ENCODE measurements at places on chromosomes 4 and X. TPM values are rescaled to one million over a fixed set of nuclear protein-coding genes. Genes with fewer than 3 reads are reported as not detected.
A peak's percentile ranks its signal among the peaks of the same experiment; 100 is the strongest.

- no peak for DNase-seq
Observed at GRCh38 chrX:139199933-139200332, 330.6 kb upstream of the F9 start.

- no peak for DNase-seq
Observed at GRCh38 chrX:106912864-106913263, 7.3 kb upstream of the CLDN2 start.

DNA sequence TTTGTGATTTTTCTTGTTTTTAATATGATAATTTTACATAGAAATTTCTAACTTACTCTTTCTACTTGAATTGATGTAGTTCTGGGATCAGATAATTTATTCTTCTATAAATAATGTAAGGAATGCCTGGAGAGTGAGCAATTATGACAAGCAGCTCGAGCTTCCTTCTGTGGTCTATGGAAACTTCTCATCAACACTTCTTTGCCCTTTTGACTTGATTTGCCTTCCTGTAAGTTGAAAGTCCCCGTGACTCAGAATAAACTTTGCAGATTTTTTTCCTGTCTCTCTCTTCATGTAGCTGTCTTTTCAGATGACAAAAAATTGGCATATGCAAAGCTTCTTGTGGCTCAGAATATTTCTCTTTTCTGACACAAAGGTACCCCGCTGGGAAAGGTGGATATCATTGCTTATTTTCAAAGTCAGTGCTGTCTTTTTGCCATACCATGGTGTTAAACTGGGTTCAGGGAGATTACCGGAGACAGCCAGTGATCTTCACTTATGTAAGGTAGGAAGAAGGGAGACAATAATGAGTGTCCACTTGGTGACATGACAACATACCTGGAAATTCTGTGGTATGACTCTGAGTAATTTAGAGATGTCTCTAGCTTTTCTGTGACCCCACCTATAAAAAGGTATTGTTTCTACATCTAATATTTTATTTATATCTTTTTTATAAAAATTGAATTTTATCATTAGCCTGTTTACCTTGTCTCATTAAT, 278.6 kb upstream of the GNPDA2 start:
- DNase-seq: no peak

- DNase-seq: peak; percentile 85
Observed at GRCh38 chr4:2786152-2786671, 6.7 kb upstream of the SH3BP2 start.

The GLRA2 gene
- not detected for total RNA-seq

The GLOD5 gene
- total RNA-seq: not detected

GRCh38 chr4:95371476-95372224, 177.1 kb downstream of the UNC5C start:
- DNase-seq: no peak

DNA sequence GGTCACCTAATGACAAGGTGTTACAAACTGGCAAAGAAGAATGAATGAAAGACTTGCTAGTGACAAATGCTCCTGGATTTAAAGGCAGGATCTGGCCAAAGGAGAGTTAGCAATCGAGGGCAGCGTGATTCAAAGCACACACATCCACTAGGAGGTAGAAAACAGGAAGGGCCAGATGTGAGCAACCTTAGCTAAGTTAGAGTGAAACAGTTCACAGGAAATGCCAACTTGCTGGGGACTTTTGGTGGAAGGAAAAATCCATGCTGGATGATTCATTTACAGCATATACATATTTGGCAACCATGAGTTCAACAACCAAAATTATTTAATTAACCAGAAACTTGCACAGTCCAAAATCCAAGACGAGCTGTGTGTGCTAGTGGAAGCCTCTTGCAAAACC, 276.9 kb downstream of the PTTG2 start:
- no peak for DNase-seq

DNA sequence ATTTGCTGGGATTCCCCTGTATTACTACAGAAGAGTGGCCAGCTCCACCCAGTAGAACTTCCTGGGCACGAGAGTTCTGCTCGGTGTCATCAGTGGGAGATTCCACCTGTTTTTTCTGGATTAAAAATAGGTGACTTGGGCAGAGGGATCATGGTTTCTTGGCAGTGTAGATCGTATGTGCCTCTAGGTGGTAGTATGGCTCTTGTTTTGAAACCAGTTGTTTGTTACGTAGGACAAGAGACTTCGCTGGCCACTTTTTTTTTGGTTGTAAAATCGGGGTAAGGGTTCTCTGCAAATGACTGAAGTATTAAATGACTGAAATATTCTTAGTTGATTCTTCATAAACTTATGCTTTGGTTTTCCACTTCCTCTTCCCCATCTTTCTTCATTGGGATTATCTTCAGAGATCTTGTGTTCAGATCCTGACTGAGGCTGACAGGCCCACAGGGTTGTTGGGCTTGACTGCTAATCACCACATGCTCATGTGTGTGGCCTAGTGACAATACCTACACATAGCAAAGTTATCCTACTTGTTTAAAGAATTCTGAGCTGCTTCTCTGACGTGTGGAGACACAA, 43.8 kb upstream of the WDR1 start:
- DNase-seq: no peak

The CABS1 gene
- not detected for total RNA-seq

The NALF2 gene
- total RNA-seq: 0.11 TPM

DNA sequence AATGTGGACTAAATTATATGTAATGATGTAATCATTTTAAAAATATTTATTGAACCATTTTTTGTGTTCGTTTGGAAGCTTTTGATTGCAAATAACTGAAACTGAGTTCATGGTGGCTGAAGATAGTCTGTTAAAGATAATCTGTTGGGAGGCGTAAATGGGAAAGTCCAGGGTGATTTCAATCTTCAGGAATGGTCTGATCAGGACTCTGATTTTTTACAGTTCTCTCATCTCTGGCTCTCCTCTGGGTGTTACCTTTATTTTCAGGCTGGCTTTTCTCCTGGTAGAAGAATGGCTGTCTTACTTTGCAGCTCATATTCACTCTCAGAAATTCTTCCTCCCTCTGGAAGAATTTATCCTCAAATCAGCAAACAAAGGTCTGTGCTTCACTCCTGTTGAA, 199.0 kb upstream of the LEF1 start:
- no peak for DNase-seq

The RNF175 gene
- 0.26 TPM for total RNA-seq

DNA sequence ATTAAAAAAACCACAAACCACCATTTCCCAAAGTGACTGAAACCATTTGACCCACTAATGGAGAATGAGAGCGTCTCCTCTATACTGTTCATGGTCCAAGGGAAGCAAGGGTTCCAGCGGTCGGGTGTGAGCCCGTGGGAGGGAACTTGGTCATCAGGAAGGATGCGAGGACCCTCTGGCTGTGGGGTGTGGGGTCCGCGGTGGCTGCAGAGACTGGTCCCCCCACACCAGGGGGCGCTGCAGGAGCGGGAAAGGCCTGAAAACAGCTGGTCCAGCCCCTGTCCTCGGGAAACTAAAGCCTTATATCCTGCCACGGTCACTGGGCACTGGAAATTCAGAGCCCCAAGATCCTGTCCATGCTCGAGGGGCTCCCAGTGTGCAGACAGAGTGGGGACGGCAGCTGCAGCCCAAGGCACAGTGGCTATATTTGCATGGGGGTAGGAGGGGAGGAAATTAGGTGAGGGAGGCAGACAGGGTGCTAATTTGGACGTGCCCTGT, 4.3 kb downstream of the BLOC1S4 start:
- DNase-seq: peak; percentile 91

The DGKK gene
- not detected for total RNA-seq

- DNase-seq: no peak
Observed at GRCh38 chrX:65480960-65481359, 53.6 kb downstream of the LAS1L start.

- DNase-seq: no peak
Observed at GRCh38 chrX:47507153-47507867, 24.3 kb upstream of the ZNF41 start.

- no peak for DNase-seq
Observed at GRCh38 chr4:37837446-37837845, 11.0 kb downstream of the PGM2 start.

GRCh38 chrX:107485013-107485412, 35.6 kb downstream of the FRMPD3 start:
- DNase-seq: no peak

The LAS1L gene
- total RNA-seq: 64.0 TPM

The TMEM35A gene
- not detected for total RNA-seq

DNA sequence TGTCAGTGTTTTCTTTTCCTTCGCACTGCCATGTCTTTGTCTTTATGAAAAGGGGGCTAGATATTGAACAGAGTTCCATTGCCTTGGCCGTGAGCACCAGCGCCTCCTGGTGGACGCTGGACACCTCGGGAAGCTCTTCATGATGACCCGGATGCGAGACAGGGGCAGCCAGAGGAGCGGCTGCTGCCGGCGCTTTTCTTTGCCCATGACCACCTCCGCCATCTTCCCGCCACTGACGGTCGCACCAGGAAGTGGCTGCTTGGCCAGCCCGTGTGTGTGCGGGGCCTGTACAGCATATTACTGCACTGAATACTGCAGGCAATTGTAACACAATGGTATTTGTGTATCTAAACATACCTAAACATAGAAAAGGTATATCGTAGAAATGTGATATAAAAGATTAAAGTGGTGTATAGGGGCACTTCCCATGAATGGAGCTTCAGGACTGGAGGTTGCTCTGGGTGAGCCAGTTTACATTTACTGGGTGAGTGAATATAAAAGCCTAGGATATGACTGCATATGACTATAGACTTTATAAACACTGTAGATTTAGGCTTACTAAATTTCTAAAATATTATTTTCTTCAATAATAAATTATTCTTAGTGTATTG, 15.8 kb upstream of the GRIA2 start:
- DNase-seq: peak; percentile 57

DNA sequence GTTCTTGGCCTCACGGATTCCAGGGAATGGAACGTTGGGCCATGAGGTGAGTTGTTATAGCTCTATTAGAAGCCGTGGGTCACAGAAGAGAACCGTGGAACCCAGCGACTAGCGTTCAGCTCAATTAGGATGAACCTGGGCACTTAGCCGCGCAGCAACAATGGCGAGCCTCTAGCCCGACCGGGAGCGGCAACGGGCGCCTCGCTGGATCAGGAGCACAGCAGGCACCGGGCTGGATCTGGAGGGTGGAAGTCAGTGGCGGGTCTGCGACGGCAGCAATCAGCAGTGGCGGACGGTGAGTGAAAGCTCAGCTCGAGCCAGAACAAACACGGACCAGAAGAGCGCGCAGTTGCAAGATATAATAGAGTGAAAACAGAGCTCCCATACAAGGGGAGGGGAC, 34.2 kb downstream of the AGA start:
- DNase-seq: no peak

DNA sequence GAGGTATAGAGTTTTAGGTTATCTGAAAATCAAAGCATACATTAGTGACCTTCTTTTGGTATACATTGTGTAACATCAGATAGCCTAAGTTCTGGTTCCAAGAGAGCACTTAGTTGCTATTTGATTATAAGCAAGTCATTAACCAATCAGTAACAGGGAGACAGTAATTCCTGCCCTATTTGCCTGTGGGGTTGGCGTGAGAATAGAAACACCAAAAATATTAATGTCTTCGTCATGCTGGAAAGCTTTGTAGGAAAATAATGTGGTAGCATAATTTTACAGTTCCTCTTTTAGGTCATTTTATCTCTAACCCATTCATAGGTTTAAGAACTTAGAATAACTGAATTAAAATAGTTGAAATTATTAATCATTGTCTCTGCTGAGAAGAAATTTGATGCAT, 37.8 kb downstream of the NPNT start:
- no peak for DNase-seq

The DMRTC1B gene
- 0.18 TPM for total RNA-seq

The TSC22D3 gene
- total RNA-seq: 25.9 TPM

The PPM1K gene
- total RNA-seq: 44.2 TPM

All from activated CD4-positive, alpha-beta T cell treated with anti-CD3 and anti-CD28 coated beads for 36 hours (primary cell).